Cardiac muscle cell (in vitro differentiated cells and primary cell): ENCODE measurements at places on chromosomes 3 and 15. TPM values are rescaled to one million over a fixed set of nuclear protein-coding genes. Genes with fewer than 3 reads are reported as not detected.

- peak; percentile 40 for DNase-seq
These were observed 236.3 kb downstream of the MEX3B start for GRCh38 chr15:81809543-81809942.

DNA sequence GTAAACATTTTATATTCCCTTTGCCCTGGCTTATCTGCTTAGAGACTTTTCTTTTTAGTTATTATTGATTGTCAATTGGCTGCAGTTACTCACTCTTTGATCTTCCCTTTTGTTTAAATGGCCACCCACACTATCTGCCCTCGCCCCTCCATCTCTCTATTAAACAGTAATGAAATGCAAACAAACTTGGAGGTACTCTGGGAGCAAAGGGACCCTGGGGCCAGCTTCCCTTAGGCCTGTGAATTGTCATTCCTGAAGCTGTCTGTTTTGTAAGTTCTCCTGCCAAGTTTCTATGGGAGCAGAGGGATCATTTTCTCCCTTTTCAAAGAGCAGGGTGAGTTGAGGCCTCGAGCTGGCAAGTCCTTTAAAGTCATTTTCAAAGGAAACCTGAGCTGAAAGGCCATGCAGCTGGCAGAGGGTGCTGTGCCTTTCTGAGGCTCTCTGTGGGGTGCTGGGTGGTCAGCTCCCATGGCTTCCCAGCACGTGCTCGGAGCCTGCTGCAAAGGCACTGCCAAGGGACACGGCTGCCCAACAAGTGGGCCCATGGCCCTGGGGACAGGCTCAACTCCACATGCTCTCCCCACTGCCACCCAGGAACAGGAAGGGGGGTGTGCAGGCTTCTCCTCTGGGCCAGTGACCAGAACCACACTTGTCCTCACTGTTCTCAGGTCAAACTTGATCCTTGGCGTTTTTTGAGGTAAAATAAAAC is 17.4 kb upstream of the RTP2 start:
- no peak for DNase-seq

- DNase-seq: peak; percentile 55
These were observed 138.8 kb upstream of the TLE3 start for GRCh38 chr15:70236341-70237086.

The LYZL4 gene
- 4.3 and 5.4 TPM in 2 replicates for total RNA-seq
